ENCODE measurements at places on chromosomes 7 and 10.

GRCh38 chr7:85205754-85206153, 18.9 kb upstream of the SEMA3D start:
- H3K27me3 ChIP-seq: no peaks in the 10 kb centered on the region
- H3K4me1 ChIP-seq: no peaks in the 10 kb centered on the region
- DNase-seq: no peak

DNA sequence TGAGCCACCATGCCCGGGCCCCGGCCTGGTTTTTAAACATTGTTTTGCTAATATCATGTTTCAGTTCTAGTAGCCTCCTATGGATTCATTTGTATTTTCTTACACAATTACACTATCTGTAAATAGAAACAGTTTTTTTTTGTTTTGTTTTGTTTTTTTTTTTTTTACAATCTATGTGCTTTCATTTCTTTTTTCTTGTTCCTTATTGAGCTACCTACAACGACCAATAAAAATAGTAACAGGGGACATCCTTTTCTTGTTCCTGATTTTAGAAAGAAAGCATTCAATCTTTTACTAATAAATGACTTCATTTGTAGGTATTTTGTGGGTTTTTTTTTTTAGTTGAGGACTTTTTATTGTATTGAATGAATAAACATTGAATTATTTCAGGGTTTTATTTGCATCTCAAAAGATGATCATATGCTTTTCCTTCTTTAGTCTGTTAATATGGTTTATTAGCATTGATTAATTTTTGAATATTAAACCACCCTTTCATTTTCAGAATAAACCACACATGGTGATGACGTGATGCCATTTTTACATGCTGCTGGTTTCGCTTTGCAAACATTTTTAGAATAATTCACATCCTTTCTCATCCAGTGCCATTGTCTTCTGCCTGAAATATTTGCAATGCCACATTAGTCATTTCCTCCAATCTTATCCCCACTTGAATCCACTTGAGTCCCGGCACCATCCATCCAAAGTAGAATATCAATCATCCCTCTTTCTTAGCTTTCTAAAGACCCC, 18.1 kb upstream of the AKR1E2 start:
- no peaks in the 10 kb centered on the region for H3K4me1 ChIP-seq
- H3K27me3 ChIP-seq: no peaks in the 10 kb centered on the region
- no peak overlapping the region for H3K27ac ChIP-seq
- H3K4me3 ChIP-seq: no peak overlapping the region

GRCh38 chr10:34916314-34916713, 101.2 kb upstream of the PARD3 start:
- H3K4me3 ChIP-seq: no peak overlapping the region
- DNase-seq: no peak
- no peak overlapping the region for H3K27ac ChIP-seq
- H3K36me3 ChIP-seq: no peaks in the 10 kb centered on the region
- no peaks in the 10 kb centered on the region for H3K27me3 ChIP-seq
- no peaks in the 10 kb centered on the region for H3K4me1 ChIP-seq

GRCh38 chr7:5481241-5482019, 57.8 kb upstream of the TNRC18 start:
- no peak for DNase-seq
- H3K4me1 ChIP-seq: peaks cover 5% of the 10 kb centered on the region
- H3K27me3 ChIP-seq: no peaks in the 10 kb centered on the region

DNA sequence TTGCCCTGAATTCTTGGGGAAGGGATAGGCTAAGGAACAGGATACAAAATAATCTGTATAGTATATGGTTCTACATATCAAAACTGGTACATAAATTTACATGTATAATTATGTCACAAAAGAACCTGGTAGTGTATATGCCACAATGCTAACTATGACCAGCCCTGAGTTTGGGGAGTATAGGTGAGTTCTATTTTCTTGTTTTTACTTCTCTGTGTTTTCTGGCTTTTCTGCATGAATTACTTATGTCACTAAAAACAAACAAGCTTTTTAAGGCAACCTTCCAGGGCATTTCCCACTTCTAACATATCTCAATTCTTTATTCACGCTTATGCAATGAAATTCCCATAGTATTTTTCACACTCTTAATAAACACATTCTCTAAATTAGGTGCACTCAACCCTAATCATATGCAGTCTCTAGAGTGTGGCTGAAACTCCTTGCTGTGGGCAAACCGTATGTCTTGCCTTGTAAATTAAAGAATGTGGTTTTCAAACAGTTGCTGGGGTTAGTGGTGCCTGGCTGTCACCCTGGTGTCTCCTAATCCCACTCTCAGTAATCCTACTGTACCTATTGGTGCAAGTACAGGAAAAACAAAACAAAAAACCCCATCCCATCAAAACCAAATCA, 14.0 kb upstream of the INSIG1 start:
- DNase-seq: no peak
- H3K36me3 ChIP-seq: no peaks in the 10 kb centered on the region
- H3K27me3 ChIP-seq: no peaks in the 10 kb centered on the region
- H3K4me3 ChIP-seq: no peak overlapping the region
- no peak overlapping the region for H3K27ac ChIP-seq

DNA sequence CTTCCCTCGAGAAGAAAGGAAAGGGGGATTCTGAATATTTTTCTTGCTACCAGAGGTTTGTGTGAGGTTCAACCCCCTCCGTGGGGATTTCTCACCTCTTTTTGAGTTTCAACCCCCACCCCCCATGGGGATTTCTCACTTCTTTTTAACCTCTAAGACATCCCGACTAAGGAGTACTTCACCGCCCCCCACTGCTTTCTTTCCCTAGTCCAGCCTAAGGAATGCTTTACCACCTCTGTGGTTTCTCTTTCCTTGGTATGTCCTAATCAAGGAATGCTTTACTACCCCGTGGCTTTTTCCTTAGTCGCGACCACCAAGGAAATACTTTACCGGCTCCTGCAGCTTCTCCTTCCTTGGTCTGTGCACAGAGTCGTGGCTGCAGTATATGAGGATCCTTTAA, 149.4 kb downstream of the LYZL1 start:
- peaks cover 25% of the 10 kb centered on the region for H3K36me3 ChIP-seq
- no peak for DNase-seq
- H3K4me3 ChIP-seq: peak overlapping the region; percentile 49
- H3K27ac ChIP-seq: no peak overlapping the region

DNA sequence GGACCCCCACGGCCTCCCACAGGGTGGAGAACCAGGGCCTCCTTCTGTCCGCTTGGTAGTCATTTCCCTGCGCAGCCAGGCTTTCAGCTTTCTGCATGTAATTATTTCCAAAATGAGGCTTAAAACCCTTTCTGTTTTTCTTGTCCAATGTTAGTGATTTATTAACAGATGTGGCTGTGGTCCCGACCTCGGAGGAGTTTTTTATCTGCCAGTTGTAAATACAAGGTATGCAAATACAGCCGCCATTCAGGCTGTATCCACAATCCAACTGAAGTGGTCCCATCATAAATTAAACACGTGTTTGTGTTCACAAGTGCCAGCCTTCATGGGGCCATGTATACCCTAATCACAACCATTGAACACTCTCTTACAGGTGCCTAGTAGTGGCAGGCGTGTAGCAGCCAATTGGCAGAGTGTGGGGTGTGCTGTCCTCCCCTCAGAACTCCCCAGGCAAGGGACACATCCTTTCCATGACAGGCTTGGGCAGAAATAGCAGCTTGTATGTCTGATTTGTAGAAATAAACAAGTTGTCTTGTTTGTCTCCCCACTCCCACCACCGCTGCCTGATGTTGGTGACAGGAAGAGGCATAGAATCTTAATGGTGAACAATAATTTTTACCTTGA, 251.3 kb upstream of the MKI67 start:
- no peak for DNase-seq
- H3K36me3 ChIP-seq: no peaks in the 10 kb centered on the region
- no peak overlapping the region for H3K4me3 ChIP-seq
- no peak overlapping the region for H3K27ac ChIP-seq
- no peaks in the 10 kb centered on the region for H3K4me1 ChIP-seq

DNA sequence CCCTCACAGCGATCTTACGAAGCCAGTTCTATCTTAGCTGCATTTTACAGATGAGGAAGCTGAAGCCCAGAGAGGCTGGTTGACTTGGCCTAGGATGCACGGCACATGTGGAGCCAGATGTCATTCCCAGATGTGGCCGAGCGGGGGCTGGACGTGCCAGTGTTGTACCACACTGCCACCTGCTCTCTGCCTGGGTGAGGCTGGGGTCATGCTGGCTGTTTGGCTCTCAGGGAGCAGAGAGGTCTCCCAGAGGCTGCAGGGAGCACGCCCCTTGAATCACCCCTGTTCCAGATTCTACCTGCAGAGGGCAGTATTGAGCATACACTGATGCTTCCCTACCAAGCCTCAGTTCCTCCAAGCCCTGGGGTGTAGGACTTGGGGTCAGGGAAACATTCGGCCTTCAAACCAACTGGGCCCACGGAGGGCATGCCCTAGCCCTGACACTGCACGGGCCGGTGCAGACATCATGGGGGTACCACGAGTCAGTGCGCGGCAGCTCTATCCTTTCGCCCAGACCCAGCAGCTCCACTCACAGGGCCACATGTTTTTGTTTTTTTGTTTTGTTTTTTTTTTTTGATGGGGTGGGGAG, 3.8 kb upstream of the GTF2IRD1 start:
- no peak overlapping the region for H3K4me3 ChIP-seq
- H3K36me3 ChIP-seq: no peaks in the 10 kb centered on the region
- H3K27me3 ChIP-seq: no peaks in the 10 kb centered on the region
- H3K27ac ChIP-seq: no peak overlapping the region
- H3K4me1 ChIP-seq: no peaks in the 10 kb centered on the region

DNA sequence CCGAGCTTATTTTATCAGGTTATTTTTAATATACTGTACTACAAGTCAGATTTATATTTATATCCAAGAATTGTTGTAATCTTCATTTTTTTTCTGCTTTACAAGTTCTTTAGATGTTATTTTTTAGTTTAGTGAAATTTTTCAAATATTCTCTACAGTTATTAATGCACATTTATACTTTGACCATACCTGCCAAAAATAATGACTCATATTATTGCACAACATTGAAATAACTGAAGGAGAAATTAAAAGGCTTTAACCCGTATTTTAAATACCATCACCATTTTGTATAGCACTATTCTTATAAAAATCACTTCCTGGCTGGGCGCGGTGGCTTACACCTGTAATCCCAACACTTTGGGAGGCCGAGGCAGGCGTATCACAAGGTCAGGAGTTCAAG, 278.5 kb downstream of the BICC1 start:
- no peak overlapping the region for H3K27ac ChIP-seq
- no peak for DNase-seq
- H3K4me3 ChIP-seq: no peak overlapping the region

- peaks cover 12% of the 10 kb centered on the region for H3K36me3 ChIP-seq
- no peak for DNase-seq
- H3K4me3 ChIP-seq: no peak overlapping the region
- no peaks in the 10 kb centered on the region for H3K27me3 ChIP-seq
These were observed 7.2 kb downstream of the TMEM120A start for GRCh38 chr7:75987026-75987804.

- no peaks in the 10 kb centered on the region for H3K27me3 ChIP-seq
- H3K36me3 ChIP-seq: no peaks in the 10 kb centered on the region
- H3K4me1 ChIP-seq: peaks cover 3% of the 10 kb centered on the region
- no peak overlapping the region for H3K27ac ChIP-seq
- DNase-seq: no peak
These were observed 6.9 kb upstream of the LFNG start for GRCh38 chr7:2512713-2513112.

- DNase-seq: no peak
- no peaks in the 10 kb centered on the region for H3K4me1 ChIP-seq
- no peaks in the 10 kb centered on the region for H3K27me3 ChIP-seq
- H3K4me3 ChIP-seq: no peak overlapping the region
These were observed 45.4 kb downstream of the NKX6-2 start for GRCh38 chr10:132740588-132740987.

DNA sequence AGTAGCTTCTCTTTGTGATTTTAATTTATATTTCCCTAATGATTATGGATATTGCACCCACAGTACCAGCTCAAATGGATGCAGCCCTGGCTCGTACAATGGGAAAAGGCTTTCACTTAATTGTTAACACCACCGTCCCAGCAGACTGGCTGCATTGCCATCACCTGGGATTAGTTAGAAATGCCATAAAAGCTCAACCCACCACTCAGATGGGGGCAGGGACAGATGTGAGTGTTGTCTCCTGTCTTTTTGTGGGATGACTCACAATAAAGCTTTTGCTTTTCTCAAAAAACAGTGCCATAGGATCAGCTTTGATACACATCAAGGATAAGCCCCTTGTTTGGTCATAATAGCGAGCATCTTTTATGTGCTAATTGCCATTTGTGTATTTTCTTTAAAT, 729.1 kb downstream of the TNS3 start:
- no peaks in the 10 kb centered on the region for H3K27me3 ChIP-seq
- H3K27ac ChIP-seq: no peak overlapping the region

- peaks cover 5% of the 10 kb centered on the region for H3K4me1 ChIP-seq
- no peaks in the 10 kb centered on the region for H3K36me3 ChIP-seq
- H3K4me3 ChIP-seq: peak overlapping the region; percentile 82
- peak; percentile 77 for DNase-seq
- no peak overlapping the region for H3K27ac ChIP-seq
These were observed 441 bp downstream of the BMI1 start for GRCh38 chr10:22321156-22321923.

DNA sequence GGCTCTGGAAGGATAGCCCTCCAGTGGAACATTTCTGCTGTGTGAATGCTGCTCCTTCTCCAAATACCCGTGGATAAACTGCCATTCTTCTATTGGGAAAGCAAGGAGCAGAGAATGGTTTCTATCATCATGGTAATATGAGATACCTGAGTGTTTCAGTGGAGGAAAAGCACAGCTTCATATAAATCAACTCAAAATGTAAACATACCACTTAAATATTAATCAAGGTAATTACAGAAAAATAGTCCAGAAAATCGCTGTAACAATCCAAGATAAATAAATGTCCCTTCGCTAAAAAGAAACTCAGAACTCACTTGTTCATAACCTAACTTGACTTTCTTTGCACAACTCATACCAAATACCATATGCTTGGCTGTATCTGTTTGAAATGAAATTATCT, 635.8 kb downstream of the PARD3 start:
- H3K36me3 ChIP-seq: no peaks in the 10 kb centered on the region
- no peak overlapping the region for H3K27ac ChIP-seq
- no peaks in the 10 kb centered on the region for H3K27me3 ChIP-seq
- DNase-seq: no peak

GRCh38 chr10:37957841-37958240, 18.6 kb downstream of the ZNF25 start:
- no peaks in the 10 kb centered on the region for H3K27me3 ChIP-seq
- H3K36me3 ChIP-seq: peaks cover 46% of the 10 kb centered on the region
- H3K4me3 ChIP-seq: no peak overlapping the region

- DNase-seq: no peak
- no peaks in the 10 kb centered on the region for H3K4me1 ChIP-seq
- no peak overlapping the region for H3K4me3 ChIP-seq
- peaks cover 86% of the 10 kb centered on the region for H3K36me3 ChIP-seq
- H3K27me3 ChIP-seq: no peaks in the 10 kb centered on the region
- no peak overlapping the region for H3K27ac ChIP-seq
These were observed 25.7 kb upstream of the SEC61A2 start for GRCh38 chr10:12103802-12104201.

GRCh38 chr7:40551685-40552576, 417.1 kb downstream of the SUGCT start:
- H3K4me1 ChIP-seq: peaks cover 3% of the 10 kb centered on the region
- no peaks in the 10 kb centered on the region for H3K27me3 ChIP-seq
- no peak overlapping the region for H3K27ac ChIP-seq
- no peaks in the 10 kb centered on the region for H3K36me3 ChIP-seq
- H3K4me3 ChIP-seq: no peak overlapping the region
